T-helper 2 cell treated with Interferon-gamma antibody and Interleukin-4, amounts not matched to agents 100 ng/mL and 5 ng/mL, for 36 hours (primary cell): ENCODE measurements at places on chromosomes 3 and 15. TPM values are rescaled to one million over a fixed set of nuclear protein-coding genes. Genes with fewer than 3 reads are reported as not detected.

The LINGO1 gene
- not detected in 2 replicates for total RNA-seq

The NR2C2 gene
- 58.1 and 58.9 TPM in 2 replicates for total RNA-seq

The TP63 gene
- total RNA-seq, result 2.9 TPM in 2 replicates

The DUOXA2 gene
- not detected in 2 replicates for total RNA-seq

The GOLGA8O gene
- 5.3 and 5.7 TPM in 2 replicates for total RNA-seq

The LPP gene
- total RNA-seq, result 79.6 and 86.1 TPM in 2 replicates

The FAM43A gene
- total RNA-seq, result 2.4 and 2.5 TPM in 2 replicates

The DISP2 gene
- total RNA-seq, result 0.32 and 0.52 TPM in 2 replicates

The OR5K2 gene
- total RNA-seq, result not detected in 2 replicates

The RTP4 gene
- total RNA-seq, result 12.9 and 13.0 TPM in 2 replicates

The HMG20A gene
- 44.2 and 46.4 TPM in 2 replicates for total RNA-seq

The PIERCE2 gene
- 0.32 TPM in 1 of 2 replicates, not detected in the other for total RNA-seq

The SLCO2A1 gene
- not detected in 2 replicates for total RNA-seq

The BCHE gene
- not detected in 2 replicates for total RNA-seq

The TICRR gene
- 19.6 and 20.9 TPM in 2 replicates for total RNA-seq

The SPINK8 gene
- total RNA-seq, result not detected in 2 replicates

The ZNF620 gene
- total RNA-seq, result 6.5 and 6.9 TPM in 2 replicates

The P2RY13 gene
- total RNA-seq, result not detected in 2 replicates

The CACNA2D3 gene
- not detected in 2 replicates for total RNA-seq

The EID1 gene
- total RNA-seq, result 107 and 110 TPM in 2 replicates

The WNT7A gene
- total RNA-seq, result 0.11 TPM in 1 of 2 replicates, not detected in the other

The PRSS50 gene
- total RNA-seq, result not detected in 2 replicates

The UPK1B gene
- not detected in 2 replicates for total RNA-seq

The CTXND1 gene
- not detected in 2 replicates for total RNA-seq

The ACTRT3 gene
- total RNA-seq, result 0.45 and 0.61 TPM in 2 replicates

The PRR20G gene
- total RNA-seq, result not detected in 2 replicates

The BOC gene
- total RNA-seq, result 0.05 and 0.27 TPM in 2 replicates
